ENCODE measurements at places on chromosomes 2 and 18.

GRCh38 chr2:69740502-69740951, 1.4 kb upstream of the ANXA4 start:
- no peak for DNase-seq

DNA sequence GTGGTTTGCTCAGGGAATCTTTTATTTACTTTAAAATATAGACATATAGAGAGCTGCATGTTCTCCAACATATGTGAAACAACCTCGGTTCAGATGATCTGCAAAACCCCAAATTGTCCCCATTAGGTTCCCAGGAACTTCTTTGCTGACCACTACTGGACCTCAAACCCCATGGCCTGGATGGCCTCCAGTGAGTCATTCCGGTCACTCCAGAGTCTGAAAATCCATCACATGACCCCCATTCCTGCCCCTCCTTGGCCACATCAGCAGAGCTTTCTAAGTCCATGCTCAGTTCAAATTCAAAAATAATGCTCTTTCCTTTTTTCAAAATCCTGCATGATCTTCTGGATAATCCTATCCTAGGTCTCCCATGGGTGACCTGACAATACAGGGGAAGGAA, 271.0 kb downstream of the TNS1 start:
- DNase-seq = no peak

DNA sequence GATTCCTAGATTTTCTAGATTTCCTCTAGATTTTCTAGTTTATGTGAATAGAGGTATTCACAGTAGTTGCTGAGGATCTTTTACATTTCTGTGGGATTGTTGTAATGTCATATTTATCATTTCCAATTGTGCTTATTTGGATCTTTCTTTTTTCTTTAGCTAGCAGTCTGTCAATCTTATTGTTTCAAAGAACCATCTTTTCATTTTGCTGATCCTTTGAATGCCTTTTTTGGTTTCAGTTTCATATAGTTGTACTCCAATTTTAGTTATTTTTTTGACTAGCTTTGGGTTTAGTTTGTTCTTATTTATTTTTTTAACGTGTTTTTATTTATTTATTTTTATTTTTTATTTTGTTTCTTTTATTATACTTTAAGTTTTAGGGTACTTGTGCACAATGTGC, 24.5 kb downstream of the CLIP4 start:
- no peak for DNase-seq

DNA sequence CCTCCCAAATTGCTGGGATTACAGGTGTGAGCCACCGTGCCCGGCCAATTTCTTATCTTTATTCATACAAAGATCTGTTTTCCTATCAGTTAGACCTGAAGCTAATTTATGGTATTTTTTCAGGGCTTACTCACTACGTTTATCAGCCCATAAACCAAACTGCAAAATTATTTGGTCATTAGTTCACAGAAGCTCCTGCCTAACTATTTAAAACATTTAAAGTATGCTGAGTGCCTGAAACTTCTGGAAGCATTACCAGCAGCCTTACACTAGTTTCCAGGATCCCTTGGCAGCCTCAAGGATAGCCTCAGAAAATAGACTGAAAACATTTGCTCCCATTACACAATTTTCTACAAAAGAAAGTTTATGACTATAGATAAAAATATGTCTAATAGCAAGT, 68.8 kb downstream of the GALNT13 start:
- DNase-seq = no peak

DNA sequence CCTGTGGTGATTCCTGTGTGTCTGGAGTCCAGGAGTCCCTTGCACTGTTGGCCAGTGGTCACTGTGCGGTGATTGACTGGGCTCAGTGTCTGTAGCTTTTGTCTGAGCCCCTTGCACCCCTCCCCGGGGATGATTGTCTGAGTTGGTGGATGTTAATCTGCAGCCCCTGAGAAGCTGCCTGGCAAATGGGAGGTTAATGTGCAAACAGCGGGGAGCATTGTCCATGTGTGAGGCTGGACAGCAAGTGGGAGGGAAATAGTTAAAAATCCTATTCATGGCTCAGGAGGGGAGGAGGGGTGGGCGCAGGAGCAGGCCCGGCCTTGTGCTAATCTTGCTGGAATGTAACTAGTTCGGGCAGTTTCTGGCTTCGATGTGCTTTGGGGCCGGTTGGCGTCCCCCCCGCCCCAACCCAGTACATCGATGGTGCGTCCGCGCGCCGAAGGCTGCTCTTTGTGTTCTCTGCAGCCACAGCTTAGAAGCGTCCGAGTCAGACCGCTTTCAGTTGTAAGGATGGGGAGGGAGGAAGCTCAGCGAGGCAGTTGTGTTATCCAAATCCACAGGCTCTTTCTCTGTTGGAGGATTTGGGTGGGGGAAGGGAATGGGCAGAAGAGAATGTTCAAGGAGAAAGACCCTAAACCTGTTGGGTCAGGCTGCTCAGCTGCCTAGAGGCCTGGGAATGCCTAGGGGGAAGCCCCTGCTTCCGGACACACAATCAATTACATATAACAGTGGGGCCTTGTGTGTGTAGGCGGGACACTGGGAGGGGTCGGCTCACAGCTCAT, 71.8 kb downstream of the TGOLN2 start:
- peak; percentile 50 for DNase-seq

- no peak for DNase-seq
Measured at GRCh38 chr2:144477281-144477956, 42.5 kb downstream of the ZEB2 start.

DNA sequence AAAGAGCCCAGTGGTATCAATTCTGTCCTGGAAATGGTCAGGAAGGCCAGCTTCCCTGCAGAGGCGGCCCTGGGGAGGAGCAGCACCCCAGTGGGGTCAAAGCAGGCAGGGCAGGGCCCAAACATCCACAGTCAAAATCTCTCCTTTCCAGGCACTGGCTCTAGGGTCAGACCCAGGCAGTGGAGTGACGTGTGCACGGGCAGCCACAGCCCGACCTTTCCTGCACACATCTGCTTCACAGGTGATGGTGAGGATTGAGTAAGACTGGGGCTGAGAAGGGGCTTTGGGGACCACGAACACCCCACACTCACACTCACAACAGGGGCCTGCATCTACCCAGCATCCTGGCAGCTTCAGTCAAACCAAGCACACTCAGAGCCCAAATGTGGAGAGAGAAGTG, 97.8 kb upstream of the GLI2 start:
- no peak for DNase-seq
